Activated T-cell treated with anti-CD3 and anti-CD28 coated beads, Interleukin-2, amount 50 U/mL, for 48 hours (primary cell): ENCODE measurements at places on chromosomes 5 and 9.
A peak's percentile ranks its signal among the peaks of the same experiment; 100 is the strongest.

GRCh38 chr9:2299843-2300205 is 284.7 kb downstream of the SMARCA2 start:
- DNase-seq = no peak

DNA sequence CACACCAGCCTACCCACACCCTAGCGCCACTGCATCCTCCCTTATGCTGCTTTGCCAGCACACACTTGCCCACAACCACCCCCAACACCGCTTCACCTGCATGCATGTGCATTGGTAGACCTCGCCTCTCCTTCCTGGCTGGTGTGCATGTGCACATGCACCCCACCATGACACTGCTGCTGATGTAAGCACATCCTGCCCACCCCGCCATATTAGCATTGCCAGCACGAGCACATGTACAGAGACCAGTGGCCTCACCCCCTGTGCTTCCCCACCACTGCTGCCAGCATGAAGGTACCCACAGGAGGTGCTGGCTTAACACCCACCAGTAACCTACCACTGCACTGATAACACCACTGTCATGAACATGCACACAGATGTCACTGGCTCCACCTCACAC is 218.2 kb downstream of the SLCO4C1 start:
- DNase-seq = no peak

DNA sequence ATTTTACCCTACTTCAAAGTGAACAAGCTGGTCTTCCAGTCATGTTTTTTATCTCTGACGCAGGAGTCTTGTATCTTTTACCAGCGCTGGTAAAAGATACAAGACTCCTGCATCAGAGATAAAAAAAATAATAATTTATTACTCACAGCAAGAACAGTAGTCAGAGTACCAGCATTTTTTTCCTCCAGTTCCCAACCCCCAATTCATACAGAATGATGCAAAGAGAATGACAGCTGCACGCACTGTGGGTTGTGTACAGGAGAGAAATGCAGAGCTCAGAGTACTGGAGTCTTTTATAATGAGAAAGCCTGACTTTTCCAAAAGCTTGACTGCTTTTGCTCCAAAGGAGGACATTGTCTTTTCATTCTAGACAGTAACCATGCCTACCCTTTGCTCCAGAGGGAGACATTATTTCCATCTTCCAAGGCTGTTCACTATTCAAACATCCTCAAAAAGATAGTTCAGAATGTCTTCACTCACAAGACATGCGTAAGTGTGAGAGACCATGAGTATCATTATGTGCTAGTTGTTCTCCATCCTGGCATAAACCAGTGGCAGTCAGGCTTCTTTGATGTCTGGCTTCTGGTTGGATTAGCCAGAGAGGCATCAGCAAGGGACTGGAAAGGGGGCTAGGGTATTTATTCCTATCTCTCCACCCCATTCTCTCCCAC is 14.3 kb upstream of the RANBP6 start:
- no peak for DNase-seq

DNA sequence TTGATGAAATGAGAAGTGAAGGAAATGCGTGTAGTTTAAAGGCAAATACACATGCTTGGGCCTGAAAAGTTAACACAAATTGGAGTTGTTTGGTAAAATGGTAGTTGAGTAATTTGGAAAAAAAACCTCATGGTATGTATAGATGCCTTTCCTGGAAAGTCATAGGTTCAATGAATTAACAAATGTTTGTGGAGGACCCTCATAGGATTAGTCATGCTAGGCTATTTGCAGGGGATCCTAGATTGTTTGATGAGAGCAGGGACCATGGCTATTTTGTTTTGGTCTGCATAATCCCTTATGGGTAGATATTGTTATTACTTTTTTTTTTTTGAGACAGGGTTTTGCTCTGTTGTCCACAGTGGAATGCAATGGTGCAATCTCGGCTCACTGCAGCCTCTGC is 93.5 kb upstream of the NR3C1 start:
- DNase-seq = no peak

- DNase-seq = no peak
Observed at GRCh38 chr5:561408-561807, 37.2 kb upstream of the SLC9A3 start.

DNA sequence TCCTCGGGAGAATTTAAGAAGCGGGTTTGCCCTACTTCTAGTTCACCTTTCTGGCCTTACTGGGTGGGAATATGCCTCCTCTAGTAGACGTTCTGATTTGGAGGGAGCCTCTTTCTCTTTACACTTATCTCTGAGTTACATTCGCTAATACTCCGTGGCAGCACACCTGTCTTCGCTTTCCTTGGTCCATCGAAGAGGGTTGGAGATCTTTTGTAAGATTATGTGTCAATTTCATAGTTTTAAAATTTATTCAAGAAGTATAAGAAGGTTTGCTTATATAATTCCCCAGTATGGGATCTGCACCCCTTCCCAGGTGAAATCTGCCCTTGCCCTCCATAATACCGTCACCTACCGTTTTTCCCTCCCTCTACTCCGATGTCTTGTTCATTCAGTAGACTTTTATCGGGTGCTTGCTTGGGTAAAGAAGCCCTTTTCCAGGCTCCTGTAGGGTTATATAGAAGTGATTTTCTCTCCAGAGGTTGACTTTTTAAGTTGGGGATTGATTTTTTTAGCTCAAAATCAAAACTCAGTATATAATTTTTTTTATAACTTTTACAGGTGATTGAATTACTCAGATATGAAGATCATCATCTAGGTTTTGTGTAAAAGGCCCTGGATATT is 1.1 kb downstream of the GPBP1 start:
- no peak for DNase-seq

DNA sequence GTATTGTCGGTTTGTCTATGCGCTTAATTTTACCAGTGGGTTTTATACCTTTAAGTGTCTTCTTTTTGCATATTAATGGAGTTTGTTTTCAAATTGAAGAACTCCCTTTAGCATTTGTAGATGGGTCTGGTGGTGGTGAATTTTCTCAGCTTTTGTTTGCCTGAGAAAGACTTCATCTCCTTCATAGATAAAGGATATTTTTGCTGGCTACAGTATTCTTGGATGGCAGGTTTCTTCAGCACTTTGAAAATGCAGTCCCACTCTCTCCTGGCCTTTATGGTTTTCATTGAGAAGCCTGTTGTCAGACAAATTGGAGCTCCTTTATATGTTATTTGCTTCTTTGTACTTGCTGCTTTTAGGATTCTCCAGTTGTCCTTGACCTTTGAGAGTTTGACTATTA is 142.1 kb downstream of the RAB3C start:
- no peak for DNase-seq

- no peak for DNase-seq
Observed at GRCh38 chr9:92151691-92152393, 36.6 kb upstream of the SPTLC1 start.

- DNase-seq = no peak
Observed at GRCh38 chr5:30325795-30326194, 867.7 kb upstream of the CDH6 start.

DNA sequence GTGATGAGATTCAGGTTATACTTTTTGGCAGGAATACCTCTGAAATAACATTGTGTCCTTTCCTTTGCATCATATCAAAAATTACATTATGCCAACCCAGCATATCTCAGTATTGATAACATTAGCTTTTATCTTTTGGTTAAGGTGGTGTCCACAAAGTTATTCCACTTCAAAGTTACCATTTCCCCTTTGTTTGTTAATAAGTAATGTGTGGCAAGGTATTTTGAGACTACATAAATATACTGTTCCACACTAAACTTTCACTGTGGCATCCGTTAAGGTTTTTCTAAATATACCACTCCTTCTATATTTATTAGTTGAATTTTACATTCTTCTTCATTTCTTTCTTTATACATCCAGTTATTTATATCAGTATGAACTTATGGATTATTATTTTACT is 14.1 kb upstream of the ARHGEF37 start:
- no peak for DNase-seq

GRCh38 chr5:68047035-68047434 is 168.5 kb upstream of the PIK3R1 start:
- no peak for DNase-seq

- DNase-seq = no peak
Observed at GRCh38 chr9:135216236-135216635, 128.8 kb downstream of the OLFM1 start.

DNA sequence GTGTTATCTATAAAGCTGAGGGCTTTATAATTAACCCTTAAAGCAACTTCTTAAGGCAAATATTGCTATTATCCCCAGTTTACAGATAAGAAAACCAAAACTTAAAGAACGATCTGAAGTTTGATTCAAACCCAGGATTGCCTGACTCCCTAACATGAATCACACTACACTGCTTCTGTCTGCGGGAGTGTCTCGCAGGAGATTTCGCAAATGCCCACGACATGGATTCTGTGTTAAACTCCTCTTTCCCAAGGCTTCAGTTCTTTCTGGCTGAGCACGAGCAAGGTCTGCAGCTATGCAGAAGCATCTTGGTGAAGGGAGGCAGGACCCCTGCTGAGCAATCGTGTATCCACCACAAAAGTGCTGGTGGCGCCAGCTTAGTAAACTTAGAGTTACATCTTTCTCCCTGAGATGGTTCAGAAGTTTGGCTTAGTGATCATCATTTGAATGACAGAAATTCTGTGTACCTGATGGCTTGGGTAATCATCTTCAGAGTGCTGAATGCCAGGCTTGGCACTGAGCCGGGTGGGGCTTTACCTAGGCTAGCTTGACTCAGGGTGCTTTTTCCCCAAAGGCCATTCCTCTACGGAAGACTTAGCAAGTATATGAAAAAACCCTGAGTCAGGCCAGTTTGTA is 81.4 kb upstream of the PIK3R1 start:
- DNase-seq = no peak

DNA sequence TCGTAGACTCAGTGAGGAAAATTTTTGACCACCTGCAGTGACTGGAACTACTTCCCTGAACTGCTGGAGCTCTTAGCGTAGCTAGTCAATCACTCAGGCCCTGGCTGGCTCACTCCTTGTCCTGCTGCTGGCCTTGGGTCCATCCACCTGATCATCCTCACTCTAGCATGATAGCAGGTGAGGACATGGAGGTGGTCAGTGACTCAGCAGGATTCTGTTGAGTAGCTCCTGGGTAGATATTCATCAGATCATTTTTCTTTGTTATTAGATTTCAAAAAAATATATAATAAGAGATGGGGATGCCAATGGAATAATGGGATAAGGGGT is 25.0 kb upstream of the SEMA4D start:
- DNase-seq = no peak

- DNase-seq = no peak
Observed at GRCh38 chr9:76573408-76573807, 114.4 kb downstream of the GCNT1 start.

- DNase-seq = no peak
Observed at GRCh38 chr5:65394087-65394486, 87.6 kb downstream of the ADAMTS6 start.

- peak; percentile 11 for DNase-seq
Observed at GRCh38 chr5:30401479-30402058, 791.9 kb upstream of the CDH6 start.

- no peak for DNase-seq
Observed at GRCh38 chr5:150163547-150164059, 3.0 kb upstream of the CDX1 start.

- no peak for DNase-seq
Observed at GRCh38 chr5:138833726-138834480, 41.2 kb downstream of the LRRTM2 start.

DNA sequence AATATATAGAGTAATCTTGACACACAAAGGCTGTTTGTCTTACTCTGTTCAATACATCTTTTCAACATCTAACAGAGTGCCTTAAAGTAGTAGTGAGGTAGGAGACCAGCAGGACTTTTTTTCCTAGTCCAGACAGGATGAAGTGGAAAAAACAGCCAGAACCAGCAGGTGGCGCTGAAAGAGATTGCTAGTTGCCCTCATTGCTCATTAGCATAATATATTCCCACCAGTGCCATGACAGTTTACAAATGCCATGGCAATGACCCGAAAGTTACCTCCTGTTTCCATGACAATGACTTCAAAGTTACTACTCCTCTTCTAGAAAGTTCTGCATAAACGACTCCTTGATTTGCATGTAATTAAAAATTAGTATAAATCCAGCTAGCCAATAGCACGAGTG is 387.4 kb downstream of the ACTL7B start:
- DNase-seq = peak; percentile 55

GRCh38 chr5:158304607-158305006 is 445.7 kb upstream of the CLINT1 start:
- DNase-seq = no peak

GRCh38 chr5:124079062-124079461 is 567.1 kb downstream of the CSNK1G3 start:
- DNase-seq = no peak

DNA sequence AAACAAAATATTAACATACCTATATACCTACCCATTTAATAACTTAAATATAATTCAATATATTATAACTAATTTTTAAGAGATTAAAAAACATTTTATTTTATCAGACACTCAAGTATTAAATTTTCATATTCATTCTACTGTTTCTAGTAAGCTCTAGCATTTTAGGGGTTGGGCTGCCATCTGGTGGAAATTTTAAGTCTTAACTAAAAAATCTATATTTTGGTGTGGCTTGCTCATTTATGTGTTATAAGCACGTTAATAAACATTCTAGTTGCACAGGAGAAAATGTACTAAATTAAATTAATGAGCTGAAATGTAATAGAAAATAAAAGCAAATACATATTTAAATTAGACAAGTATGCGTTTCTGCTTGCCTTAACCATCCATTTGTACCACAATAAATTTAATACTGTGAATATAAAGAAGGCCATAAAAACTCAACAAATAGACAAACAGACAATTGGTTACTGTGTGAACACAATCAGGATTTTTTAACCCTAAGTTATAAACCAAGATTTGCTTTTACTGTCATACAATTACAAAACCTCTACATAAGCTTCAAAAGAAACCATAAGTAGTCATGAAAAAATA is 1728.3 kb upstream of the CDH9 start:
- DNase-seq = no peak

GRCh38 chr5:119400245-119400644 is 44.4 kb downstream of the TNFAIP8 start:
- peak; percentile 47 for DNase-seq

DNA sequence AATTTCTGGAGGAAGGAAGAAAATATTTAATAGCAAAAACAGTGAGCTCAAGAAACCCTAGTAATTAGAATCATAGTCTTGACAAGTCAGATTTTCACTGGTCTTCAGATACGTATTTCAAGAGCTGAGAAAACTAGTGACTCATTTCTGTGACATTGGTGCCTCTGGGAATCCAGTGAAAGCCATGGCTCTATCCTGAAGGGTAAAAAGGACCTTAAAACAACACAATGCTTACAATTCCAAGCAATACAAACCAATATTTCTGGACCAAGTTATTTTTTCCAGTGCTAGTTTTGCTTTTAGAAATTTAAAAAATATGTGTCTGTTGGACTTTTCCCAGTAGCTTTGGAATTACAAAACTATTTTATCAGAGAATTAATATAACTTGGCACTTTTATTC is 140.3 kb downstream of the LPAR1 start:
- DNase-seq = no peak

DNA sequence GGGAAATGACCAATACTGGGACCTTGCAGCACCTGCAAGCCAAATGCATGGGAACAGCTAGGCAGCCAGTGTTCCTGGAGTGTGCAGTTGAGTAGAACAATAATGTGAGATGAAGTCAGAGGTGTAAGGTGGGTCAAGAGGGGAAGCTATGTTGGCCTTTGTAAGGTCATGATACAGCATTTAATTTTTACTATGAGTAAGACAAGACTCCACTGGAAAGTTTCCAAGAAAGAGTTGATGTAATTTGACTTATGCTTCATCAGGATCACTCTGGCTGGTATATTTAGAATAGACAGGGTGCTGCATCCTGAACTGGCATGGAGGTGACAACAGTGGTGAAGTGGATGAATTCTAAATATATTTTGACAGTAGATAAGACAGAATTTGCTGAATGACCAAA is 744.8 kb downstream of the KCTD16 start:
- no peak for DNase-seq
